ENCODE measurements at places on chromosomes 4 and X.

- no peak for DNase-seq
These were observed 32.0 kb upstream of the AMELX start for GRCh38 chrX:11261260-11261659.

DNA sequence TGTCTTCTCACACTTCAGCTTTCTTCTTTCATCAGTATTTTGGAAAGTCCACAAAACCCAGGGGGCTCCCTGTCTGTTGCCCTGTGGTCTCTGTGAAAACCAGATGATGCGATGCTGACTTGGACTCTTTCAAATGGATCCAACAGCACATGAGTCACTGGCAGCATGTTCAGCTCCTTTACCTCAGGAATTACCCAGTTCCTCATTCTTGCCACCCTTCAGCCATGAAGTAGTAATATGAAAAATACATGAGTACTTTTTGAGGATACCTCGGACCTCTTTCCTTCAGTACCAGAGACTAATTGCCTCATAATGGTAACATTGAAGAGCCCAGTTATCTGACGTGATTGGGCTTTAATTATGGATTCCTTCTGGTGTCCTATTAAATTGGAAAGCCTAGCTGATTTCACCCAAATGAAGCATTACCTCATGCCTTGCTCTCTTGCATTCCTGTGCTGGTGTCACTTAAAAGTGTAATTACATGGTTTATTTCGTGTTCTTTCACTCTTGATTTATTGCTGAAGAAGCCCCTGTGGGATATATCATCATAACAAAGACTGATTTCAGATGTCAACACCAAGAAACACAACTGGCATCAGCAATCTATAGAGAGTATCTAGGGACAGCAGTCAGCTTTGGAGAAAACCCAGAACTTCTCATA lies 63.4 kb downstream of the NFKB1 start:
- no peak for DNase-seq

GRCh38 chr4:55253948-55254593 lies 92.0 kb upstream of the SRD5A3 start:
- DNase-seq, result no peak

DNA sequence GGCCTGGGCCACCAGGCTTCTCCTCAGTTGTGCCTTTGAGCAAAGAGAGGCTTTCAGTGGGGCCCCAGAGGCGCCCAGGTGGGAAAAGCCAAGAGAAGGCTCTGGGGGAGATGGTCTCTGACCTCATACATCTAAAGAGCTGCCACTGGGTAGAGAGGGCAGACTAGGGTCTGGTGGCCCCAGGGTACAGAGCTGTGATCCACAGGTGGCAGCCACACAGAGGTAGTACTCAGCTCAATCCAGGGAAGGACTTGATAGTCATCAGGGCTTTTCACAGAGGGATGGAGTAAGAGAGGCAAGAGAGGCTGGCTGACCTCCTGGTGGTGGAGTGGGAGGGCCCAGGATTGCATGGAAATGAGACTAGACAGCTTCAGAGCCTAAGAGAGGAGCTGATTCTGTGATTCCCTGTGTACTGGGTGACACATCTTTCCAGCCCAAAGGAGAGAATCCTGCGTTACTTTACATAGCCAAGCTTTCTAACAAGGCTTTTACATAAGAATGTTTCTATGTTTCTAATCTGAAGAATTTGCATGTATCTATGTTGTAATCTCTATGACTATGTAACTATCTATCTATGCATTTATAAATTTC lies 53.2 kb upstream of the PJA1 start:
- no peak for DNase-seq

DNA sequence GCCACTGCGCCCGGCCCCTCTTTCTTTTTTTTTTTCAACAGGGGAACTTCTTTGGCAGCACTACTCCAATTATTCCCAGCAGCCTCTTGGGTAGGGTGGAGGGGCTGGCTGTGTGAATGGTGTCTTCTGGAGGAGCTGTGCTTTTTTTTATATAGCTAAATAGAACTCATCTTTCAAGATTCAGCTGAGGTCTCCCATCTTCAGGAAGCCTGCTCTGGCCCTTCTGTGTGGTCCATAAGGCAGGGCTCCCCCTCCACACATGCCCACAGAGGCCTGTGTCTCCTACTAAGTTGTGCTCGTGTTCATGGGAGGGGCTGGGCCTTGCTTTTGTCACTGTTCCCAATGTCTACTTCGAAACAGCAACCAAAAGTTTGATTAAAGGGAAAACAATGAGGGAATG lies 116.8 kb downstream of the AFAP1 start:
- DNase-seq, result no peak

DNA sequence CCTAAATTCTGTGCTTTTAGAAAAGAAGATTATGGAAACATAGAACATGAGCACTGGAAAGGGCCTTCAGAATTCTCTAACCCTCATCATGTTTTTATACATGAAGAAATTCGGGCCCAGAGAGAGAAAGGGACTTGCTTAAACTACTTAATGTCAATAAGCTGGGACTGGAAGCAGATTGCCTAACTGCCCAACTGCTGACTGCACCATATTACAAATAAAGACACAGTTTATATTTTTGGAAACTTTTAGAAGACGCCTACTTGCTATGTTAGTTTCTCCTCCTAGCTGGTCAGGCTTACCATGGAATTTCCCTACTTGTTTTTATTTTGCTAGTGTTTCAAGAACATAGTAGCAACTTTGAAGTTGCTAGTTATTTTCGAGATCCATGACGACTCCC lies 47.1 kb downstream of the SLC9A6 start:
- no peak for DNase-seq

DNA sequence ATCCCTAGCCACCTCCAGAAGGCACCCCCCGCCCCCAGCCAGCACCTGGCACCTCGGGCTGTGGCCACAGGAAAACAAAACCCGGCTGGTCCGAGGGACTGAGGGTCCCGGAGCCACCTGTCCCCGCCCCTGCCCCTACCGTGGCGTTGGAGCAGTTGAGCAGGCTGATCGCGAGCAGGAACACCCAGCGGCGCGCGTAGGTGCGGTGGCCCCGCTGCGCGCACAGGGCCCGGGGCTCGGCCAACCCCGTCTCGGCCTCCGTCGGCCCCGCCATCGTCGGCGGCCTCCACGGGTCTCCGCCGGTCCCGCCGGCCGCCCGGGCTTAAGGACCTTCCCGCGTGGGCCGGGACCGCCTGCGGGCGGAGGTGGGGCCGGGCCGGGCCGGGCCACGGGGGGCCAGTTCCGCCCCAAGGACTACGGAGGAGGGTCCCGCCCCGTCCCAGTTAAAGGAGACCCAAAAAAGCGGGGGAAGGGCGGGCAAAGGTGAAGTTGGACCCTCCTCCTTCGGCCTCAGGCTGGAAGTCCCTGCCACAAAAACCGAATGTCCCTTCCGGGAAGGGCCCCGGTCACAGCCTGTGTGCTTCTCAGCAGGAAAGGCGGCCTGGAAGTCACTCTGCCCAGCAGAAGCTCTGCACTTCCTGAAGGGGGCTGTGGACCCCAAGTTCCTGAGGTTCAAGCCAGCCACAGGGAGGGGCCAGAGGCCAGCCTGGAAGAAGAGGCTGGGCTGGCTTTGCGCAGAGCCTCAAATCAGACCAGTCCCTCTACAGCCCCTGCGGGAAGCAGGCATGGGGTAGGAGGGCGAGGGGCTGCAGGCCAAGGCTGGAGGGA lies at the start of gene SLC49A3:
Gene SLC49A3, minus strand, starts transcription at position 298 of the 828 bp plus-strand sequence. Its CDS starts 24 bp downstream, at position 274.
- DNase-seq, result no peak

DNA sequence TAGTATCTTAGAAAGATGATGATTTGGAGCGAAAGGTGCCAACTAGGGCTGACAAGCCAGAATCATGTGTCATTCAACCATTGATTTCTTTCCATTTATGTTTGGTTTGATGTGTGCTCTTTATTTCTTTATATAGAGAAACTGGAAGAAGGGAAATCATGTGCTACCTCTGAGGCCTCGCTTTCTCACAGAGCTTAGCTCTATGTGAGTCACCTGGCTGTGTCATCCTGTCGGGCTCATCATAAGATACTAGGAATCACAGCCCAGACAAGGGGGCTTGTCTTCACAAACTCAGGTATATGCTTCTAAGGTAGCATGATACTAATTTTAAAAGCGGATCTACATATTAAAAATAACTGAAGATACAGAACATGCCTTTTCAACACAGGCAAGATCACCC lies 81.7 kb upstream of the GPM6B start:
- no peak for DNase-seq

- DNase-seq, result no peak
These were observed 4.0 kb downstream of the OTC start for GRCh38 chrX:38356401-38356800.

GRCh38 chrX:135985157-135985972 lies at the start of gene SLC9A6:
Gene SLC9A6, plus strand, starts transcription at chrX:135985435. Its CDS starts 224 bp downstream, at chrX:135985659.
- DNase-seq, result peak; percentile 40

GRCh38 chr4:168522356-168522755 lies 25.5 kb downstream of the PALLD start:
- DNase-seq, result no peak

DNA sequence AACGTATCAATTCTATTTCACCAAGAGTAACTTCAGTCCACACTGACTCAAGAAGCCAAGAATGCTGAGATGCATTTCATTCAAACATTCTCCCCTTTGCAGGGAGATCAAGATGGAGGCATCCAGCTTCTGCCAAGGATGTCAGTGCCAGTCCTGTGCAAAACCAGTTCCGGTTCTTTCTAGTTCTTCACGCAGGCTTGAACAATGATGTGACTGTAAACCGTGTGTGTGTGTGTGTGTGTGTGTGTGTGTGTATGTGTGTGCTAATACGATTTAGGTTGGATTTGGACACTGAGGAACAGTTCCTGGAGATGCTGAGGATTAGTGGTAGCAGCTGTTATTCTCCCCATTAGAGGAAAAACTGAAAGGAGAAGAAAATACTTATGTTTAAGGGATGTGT lies at the start of gene REELD1:
Gene REELD1, plus strand, starts transcription at position 301 of the 400 bp plus-strand sequence. CDS start 2,415 bp downstream, outside the sequence.
- DNase-seq, result no peak

- no peak for DNase-seq
These were observed 242.5 kb upstream of the PRPS2 start for GRCh38 chrX:12548746-12549145.

- DNase-seq, result peak; percentile 51
These were observed 104.9 kb downstream of the FAM53A start for GRCh38 chr4:1579001-1579900.

DNA sequence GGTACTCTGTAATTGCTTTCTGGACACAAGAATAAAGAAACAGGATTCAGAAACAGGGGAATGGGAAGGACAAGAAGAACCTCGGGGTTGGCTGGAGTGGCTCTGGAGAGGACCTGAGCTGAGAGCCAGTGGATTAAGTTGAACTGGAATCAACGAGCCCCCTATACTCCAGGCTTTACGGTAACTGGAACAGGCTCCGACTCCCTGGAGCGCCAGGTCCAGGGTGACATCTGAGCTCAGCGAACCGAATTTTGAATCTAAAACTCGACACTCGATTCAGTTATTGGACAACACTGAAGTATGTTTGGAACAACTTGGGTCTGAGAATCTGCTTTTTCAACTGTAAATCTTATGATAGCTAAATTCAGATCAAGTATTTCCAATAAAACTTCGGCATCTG lies 23.9 kb downstream of the HMX1 start:
- DNase-seq, result no peak

GRCh38 chrX:79081895-79082512 lies 62.5 kb upstream of the GPR174 start:
- DNase-seq, result no peak

DNA sequence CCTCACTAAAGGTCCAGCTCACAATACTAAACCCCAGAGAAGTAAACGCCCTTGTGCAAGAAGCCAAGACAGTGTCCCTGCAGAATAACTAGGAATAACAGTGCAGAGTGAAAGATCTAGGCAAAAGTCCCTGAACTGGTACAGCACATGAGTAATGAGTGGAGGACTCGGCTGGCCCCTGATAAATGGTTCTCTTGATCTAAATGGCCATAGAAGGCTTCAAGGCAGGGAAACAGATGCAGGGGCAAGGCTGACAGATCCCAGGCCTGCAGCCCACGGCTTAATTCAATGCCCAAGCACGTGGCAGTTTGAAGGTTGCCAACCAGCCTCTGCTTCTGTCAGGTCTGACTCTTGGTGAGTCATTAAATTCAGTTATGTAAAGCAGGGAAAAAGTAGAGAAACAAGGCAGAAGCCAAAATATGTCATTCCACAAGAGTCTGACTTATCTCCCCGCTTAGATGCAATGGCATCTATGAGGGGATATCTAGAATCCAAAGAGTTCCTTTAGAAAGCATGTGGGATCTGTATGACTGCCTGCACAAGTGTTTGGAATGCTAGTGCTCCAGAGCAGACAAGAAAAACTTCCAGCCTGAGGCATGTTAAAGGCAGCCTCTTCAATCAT lies 121.3 kb downstream of the PRDM5 start:
- no peak for DNase-seq

DNA sequence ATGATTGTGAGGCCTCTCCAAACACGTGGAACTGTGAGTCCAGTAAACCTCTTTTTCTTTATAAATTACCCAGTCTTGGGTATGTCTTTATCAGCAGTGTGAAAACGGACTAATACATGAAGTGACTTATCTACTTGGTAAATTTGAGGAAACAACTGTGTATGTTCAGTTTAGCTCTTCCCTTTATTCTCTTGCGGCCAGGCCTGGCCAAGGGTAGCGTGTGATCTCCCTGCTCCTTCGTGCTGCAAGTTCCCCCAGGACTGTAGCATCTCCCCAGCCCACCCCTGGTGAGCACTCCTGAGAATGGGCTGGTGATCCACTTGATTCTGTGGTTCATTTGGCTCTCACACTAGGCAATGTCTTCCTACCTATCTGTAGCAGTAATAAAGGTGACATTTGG lies 53.2 kb upstream of the CHRNA9 start:
- DNase-seq, result no peak

GRCh38 chrX:148615491-148615890 lies 115.1 kb downstream of the AFF2 start:
- no peak for DNase-seq

GRCh38 chr4:168615294-168616065 lies 118.6 kb downstream of the PALLD start:
- no peak for DNase-seq

DNA sequence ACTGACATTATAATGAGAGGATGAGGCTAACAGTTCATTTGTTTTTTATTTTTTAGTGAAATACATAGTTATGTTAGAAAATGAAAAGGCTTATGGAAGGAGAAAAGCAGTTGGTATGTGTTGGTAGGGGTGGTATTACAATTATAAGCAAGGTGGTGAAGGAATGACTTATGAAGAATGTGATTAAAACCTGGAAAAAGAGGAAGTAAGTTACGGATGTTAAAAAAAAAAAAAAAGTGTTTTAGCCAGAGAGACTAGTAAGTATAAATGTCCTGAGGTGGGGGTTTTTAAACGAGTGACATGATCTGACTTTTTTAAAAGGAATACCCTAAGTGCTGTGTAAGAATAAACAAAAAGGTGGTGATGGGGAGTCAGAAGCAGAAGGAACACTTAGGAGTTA lies 206.8 kb downstream of the IL15 start:
- DNase-seq, result no peak
